Stimulated activated CD8-positive, alpha-beta memory T cell treated with anti-CD3 and anti-CD28 coated beads, Interleukin-7, amount 100 ng/mL, for 4 hours (primary cell): ENCODE measurements at places on chromosomes 1 and 21.

DNA sequence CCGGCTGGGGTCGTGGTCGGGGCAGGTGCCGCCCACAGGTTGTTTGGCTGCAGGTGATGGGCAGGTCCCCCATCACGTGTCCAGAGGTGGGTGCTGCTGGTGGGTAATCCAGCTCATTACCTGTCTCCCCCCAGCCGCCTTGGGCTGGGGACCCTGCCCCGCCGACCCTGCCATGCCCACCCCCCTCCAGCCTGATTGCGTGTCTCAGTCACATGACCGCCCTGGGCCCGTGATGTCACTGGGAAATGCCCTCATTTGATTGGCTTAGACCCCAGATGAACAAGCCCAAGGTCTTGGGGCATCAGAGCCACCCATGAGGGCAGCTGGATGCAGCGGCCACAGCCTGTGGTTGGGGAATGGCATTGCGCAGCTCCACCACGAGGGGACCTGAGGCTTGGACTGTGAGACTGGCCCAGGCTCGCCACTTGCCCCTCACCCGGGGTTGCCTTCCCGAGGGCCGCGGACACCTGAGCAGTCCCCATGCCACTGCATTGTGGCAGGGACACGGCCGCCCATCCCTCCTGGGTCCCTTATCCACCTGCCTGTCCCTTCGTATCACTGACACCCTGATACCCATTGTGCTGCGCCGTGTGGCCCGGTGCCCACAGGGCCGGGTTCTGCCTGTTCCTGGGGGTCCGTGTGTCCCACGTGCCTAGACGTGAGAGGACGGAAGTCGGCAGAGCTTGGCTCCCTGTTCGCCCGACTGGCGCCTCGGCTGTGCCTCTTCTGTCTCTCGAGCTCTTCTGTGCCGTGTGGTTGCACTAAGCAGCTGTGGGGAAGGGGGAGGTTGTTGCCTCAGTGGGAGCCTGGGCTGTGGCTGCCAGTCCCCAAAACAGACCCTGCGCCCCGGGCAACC, 68.0 kb downstream of the FAAP20 start:
- no peak for DNase-seq

- DNase-seq, result no peak
These were observed 859 bp upstream of the MAGI3 start for GRCh38 chr1:113389359-113389952.

DNA sequence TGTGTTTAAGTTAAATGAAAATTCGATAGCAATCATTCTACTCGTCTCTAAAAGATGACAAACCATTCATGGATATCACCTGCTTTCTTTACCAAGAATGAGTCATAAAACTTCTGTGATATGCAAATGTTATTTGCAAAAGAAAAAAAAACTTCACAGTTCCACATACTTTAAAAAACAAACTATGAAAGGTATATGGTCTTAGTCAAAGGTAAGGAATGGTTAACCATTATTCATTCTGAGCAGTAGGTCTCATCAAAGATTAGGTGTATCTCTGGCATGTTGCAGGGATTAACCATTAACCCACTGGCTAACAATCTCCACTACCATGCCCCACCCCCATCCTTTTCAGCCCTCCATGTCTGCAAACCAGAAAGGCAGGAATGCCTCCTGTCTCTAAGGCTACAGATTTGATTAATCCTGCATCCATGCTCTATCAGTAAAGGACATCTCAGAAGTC, 44.4 kb downstream of the PTPN14 start:
- no peak for DNase-seq

DNA sequence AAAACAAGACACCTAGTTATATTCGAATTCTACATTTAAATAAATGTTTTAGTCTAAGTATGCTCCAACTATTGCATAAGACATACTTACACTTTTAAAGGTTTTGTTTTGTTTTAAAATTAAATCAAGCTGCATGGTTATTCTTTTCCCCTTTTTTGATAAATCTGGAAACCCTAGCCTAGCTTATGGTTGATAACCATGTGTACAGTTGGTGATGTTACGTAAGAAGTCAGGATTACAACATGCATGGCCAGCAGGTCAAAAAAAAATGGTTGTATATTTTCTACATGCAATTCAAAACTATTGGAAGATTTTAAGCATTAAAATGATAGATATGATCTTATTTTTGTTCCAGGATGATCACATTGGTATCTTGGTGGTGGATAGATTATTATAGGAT, 1600.6 kb downstream of the PLA2G4A start:
- DNase-seq, result no peak

GRCh38 chr1:9179463-9180110, 50.7 kb upstream of the GPR157 start:
- DNase-seq, result no peak

DNA sequence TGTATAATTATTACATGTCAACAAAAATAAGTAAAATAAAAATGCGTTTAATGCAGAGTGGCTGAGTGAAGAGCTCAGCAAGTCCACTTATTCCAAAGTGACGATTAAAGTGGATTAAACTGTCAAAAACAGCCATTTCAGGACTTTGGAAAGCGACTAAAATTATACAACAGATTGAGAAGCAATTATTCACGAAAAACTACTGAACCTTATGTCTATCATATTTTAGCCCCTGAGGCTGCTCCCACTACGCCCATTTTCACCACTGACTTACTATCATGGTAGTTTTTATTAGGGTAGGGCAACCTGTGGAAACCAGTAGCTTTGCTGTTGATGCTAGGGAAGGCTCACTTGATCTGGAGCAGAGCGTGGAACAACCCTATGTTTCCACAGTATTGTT, 114.3 kb upstream of the GPR52 start:
- DNase-seq, result no peak

- no peak for DNase-seq
These were observed 283.1 kb upstream of the POU3F1 start for GRCh38 chr1:38329644-38330043.

DNA sequence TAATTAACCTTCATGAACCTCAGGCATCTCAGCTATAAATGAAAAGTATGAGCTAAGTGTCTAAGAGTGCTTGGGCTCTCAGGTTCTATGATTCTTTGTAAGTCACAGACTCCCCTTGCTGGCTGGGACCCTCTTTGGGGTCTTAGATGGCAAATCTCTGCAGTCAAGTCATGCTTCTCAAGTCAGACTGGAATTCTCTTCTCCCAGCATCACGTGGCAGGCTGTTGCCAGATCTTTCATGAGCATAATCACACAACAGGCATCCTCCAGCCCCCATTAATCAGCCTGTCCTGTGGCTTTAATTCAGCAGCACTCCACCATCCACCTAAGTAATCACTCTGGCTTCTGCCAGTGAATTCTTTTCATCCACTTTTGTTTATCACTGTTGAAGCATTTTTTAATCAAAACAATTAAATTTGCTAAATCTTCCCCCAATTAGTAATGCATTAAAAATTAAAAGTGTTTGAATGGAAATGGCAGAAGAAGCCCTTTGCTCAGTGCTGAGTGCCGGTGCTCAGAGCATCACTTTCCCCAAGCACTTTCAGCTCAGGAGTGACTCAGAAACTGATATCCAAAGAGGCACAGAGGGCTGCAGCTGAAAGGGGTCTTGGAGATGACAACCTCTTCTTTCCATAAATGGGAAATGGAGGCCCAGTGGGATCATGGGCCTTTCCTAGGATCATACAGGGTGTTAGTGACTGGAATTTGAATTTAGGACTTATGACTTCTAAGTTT, 50.2 kb downstream of the C8A start:
- DNase-seq, result no peak

- DNase-seq, result no peak
These were observed 62.8 kb downstream of the PKN2 start for GRCh38 chr1:88746916-88747315.

- DNase-seq, result no peak
These were observed 21.8 kb downstream of the ELK4 start for GRCh38 chr1:205610036-205610435.

- no peak for DNase-seq
These were observed 42.4 kb downstream of the FNBP1L start for GRCh38 chr1:93490357-93490756.

DNA sequence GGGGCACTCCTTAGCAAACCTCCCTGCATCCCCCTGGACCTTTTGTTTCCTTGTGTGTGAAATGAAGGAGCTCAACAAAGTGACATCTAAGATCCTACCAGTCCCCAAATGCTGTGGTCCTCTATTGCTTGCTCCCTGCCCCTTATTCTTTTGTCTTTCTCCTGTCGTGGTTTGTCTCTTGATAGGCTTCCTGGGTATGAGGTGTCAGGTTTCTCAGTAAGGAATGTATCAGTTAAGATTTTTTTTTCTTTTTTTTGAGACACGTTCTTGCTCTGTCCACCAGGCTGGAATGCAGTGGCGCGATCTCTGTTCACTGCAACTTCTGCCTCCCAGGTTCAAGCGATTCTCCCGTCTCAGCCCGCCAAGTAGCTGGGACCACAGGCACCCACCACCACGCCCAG, 16.8 kb downstream of the CNIH3 start:
- DNase-seq, result no peak

- DNase-seq, result peak; percentile 31
These were observed 2.5 kb upstream of the ATF6 start for GRCh38 chr1:161763522-161764098.

DNA sequence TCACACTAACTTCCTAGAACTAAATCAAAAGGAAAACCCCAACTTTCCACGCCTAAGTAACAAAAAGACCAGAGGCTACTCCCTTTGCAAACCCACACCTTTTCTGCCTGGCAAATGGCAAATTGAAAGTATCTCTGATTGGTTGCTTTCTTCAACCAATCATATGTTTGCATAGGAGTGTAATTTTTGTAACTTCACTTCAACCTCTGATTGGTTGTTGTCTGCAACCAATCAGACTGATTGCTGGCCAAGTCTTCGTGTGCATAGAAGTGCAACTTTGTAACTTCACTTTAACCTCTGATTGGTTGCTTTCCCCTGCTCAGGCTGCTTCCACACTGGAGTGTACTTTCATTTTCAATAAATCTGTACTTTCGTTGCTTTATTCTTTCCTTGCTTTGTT, 36.9 kb upstream of the PADI2 start:
- no peak for DNase-seq

GRCh38 chr1:55717111-55717510, 501.9 kb upstream of the USP24 start:
- DNase-seq, result no peak
